ENCODE measurements at places on chromosomes 16 and 17.

DNA sequence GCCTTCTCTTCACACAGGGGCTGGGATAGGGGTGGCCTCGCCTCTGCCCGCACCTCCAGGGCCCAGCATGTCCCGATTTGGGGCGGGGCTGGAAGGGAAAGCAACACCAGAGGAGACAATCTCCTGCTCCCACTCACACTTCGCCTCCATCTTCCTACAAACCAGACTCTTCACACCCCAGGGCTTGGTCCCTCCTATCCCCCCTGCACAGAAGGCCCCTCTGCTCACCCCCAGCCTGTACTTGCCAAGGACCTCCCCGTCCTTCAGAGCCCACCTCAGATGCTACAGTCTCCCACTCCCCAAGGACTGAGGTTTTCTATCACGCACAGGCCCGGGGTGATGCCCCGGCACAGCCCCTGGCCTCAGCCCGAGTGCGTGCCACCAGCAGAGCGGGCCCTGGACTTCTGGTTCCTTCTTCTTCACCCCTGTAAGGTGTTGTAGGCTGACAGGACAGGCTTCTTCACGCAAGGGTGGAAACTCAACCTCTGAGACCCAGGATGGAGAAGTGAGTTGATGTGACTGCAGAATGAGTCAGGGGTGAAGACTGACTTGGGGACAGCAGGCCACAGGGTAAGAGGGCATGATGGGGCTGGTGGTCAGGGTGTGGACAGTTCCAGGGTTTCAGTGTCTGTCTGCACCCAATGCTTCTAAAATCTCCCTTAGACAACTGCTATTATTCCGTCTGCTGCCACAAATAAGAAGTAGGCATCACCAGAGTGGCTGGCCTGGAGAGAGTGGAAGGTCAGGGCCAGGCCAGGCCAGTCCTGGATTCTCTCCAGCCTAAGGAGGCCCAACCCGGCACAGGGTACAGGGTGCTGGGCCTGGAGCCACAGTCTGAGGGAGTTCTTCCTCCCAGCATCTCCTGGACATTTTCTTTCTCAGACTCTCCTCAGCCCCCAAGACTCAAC lies 2.5 kb downstream of the ITGAE start:
- no peak for DNase-seq

DNA sequence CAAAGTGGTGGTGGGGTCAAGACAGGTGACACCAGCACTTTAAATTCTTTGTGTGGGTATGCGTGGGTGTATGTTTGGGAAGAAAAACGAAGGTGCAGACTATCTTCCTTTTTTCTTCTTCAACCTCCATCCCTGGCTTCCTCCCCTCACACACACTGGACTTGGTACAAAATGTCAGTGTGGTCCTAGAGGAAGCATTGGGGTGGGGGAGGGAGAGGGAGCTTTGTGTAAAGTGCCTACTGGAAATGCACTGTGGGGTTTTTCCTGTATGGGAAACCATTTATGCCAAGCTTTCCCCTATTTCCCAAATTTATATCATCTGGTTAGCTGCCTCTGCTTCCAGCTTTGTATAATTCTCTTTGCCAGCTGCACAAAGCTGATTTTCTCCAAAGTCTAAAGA lies 44.4 kb downstream of the SLFN12L start:
- no peak for DNase-seq

DNA sequence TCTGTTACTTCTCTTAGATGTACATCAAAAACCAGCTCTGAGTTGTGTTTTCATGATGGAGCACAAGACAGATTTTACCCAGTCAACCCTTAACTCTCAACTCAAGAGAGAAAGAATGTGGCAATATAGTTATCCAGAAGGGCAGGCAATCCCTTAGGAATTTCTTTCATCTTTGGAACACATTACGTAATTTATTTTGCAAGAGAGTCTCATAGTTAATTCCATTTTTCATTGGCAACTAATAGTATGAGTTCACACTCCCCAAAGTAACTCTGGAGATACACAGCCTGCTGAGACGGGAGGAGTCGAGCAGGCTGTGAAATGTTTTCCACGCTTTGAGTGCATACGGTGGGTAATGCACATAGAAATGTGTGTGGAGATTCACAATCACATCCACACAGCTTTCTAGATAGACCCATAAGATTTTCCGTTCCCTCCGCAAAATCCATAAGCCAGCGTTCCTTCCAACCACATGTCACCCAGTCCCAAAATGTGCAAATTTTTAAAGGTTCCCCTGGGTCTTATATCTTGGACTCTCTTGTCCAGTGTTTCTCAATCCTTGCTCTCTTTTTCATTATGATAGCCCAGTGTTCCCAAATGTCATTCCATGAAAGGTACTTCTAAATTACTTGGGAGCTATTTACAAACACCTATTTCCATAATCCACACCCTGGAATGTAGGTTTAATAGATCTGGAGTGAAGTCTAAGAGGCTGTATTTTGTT lies 8.4 kb upstream of the CDRT4 start:
- DNase-seq = no peak

GRCh38 chr17:489758-490329 lies 137.2 kb upstream of the RPH3AL start:
- no peak for DNase-seq

DNA sequence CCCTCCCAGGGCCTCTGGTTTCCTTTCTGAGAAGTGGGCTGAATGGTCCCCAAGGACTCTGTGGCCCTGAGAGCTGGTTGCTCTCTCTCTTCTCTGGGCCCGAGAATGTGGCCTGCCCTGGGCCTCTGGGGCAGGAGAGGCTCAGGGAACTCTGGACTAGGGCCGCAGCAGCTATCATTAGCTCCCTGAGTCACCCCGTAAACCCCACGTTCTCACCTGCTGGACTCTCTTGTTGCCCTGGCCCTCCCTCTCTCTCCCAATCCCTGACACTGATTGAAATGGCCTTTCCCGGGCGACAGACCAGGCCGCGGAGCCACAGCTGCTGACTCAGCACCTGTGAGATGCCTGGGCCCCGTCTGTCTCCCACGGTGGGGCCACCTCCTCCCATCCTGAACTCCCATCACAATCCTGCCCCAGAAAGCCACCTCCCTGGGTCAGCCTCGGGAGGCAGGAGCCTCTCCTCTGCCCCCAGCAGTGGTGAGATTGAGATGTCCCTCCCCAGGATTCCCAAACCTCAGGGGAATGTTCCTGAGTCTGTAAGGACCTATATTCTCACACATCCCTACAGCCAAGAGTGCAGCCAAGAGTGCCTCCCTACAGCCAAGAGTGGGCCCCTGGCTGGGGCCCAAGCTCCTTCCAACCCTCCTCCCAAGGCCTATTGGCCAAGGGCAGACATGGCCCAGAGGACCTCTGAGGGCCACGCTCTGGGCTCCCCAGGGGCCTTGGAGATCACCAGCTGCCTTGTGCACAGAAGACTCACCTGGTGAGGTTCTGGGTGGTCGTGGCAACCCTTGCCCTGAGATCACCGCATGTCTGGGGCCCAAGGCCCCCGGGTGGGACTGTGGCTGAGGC lies 470 bp downstream of the TRPV3 start:
- DNase-seq = no peak

DNA sequence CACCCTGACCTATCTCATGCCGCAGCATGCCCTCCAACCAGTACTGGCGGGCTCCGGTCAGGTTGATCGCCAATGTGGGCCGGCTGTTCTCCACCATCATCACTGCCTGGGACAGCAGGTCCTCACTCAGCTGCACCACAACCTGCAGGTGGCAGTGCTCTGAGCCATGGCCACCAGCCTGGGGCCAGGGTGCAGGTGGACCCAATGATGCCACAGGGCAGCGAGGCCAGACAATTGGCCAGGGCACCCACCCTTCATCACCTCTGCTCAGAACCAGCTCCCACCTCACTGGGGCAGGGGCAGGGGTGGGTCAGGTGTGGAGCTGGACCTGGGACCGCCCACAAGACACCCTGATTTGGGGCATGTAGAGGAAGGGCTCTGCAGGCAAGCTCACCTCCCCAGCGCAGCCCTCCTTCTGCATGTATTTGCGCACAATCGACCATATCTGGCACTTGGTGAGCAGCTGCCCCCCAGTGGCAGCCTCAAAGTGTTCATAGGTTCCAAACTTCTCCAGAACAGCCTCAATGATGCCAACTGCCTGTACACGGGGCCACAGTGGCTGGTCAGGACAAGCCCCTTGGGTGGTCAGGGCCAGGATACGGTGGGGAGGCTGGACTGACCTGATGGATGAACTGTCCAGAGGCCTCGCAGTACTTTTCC lies 4.2 kb downstream of the MATCAP1 start:
- DNase-seq = no peak

GRCh38 chr17:50190603-50191358 lies 10.7 kb downstream of the COL1A1 start:
- no peak for DNase-seq

GRCh38 chr17:45171338-45172231 lies 9.9 kb downstream of the HEXIM2 start:
- DNase-seq = no peak

- no peak for DNase-seq
Observed at GRCh38 chr16:47258874-47259461, 115.2 kb upstream of the NETO2 start.

- no peak for DNase-seq
Observed at GRCh38 chr17:63096426-63096825, 130.4 kb downstream of the TANC2 start.

GRCh38 chr17:7940743-7941142 lies 8.7 kb downstream of the CNTROB start:
- no peak for DNase-seq

DNA sequence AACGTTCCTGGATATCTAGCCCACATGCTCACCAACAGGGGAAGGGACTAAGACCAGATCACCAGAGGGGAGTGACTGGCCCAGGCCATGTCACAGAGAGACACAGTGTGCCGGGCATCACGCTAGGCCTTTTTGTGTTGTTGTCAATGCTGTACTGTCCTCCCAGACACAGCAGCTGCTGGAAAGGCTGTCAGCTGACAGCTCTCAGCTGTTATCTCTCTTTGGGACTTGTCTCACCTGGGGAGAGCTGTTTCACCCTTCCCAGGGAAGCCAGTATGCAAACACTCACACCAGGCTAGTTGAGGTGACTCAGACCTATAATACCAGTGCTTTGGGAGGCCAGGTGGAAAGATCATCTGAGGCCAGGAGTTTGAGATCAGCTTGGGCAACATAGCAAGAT lies 19.4 kb downstream of the UNC45B start:
- no peak for DNase-seq

DNA sequence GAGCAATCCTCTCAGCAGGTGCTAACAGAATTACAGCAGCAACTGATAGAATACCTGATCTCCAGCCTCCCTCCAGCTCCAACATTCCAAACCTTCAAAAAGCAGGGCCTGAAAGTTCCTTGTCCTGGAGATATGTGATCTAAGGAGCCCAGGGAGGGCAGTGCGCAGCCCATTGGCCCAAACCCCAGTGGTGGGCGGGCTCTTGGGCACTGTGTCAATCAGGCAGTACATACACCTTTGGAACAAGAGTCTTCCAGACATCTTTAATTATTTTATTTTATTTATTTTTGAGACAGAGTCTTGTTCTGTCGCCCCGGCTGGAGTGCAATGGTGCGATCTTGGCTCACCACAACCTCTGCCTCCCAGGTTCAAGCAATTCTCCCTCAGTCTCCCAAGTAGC lies 24.2 kb downstream of the SLC12A3 start:
- no peak for DNase-seq

GRCh38 chr17:66552371-66552770 lies 250.0 kb downstream of the PRKCA start:
- DNase-seq = no peak

- no peak for DNase-seq
Observed at GRCh38 chr17:17060001-17060922, 18.0 kb downstream of the MPRIP start.

DNA sequence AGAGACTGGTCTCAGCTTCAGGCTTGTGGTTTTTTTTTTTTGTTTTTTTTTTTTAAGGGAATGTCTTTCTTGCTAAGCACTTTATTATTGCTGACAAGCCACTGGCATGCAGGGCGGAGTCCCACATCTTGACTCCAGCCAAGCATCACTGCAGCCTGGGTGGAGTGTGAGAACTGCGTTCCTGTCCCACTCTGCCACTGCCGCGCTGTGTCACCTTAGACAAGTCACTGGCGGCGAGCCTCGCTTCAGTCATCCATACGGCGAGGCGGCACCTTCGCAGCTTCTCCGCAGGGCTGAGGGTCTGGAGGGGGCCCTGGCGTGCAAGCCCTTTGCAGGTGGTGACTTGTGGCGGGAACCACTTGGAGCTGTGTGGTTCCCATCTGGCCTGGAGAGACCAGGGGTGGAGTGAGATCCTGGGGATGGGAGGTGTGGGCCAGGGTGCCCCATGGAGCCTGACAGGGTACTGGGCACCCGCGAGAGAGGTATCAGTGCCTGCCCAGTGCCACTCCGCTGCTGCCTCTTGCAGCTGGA lies 99.1 kb upstream of the CIBAR2 start:
- DNase-seq = no peak

- DNase-seq = no peak
Observed at GRCh38 chr17:65287040-65287439, 149.9 kb downstream of the RGS9 start.

- no peak for DNase-seq
Observed at GRCh38 chr17:76626442-76626841, 17.1 kb downstream of the ST6GALNAC1 start.

GRCh38 chr17:73058022-73058421 lies 34.5 kb downstream of the SLC39A11 start:
- no peak for DNase-seq

- no peak for DNase-seq
Observed at GRCh38 chr17:75440738-75441448, 15.5 kb upstream of the TMEM94 start.

GRCh38 chr16:84930298-84931106 lies 80.8 kb downstream of the ZDHHC7 start:
- DNase-seq = no peak

DNA sequence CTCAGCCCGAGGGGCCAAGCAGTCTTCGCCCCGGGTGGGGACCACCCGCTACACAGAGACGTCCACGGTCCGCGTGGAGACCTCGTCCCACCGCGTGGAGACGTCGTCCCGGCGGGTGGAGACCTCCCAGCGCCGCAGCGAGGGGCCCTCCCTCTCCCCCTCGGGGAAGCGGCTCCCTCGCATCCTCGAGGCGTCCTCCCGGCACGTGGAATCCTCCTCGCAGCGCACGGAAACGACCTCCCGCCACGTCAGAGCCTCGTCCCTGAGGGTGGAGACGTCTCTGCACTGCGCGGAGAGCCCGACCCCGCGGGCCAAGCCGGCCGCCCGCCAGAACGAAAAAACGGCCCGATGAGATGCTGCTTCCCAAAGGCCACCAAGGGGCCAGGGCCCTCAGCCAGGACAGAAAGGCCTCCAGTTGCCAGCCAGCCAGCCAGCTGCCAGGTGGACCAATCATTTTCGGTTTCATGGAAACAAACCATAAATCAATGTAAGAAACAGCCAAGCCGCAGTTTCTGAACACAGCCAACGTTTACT lies 424 bp downstream of the C17orf100 start:
- DNase-seq = no peak

- no peak for DNase-seq
Observed at GRCh38 chr17:17508646-17509591, 12.7 kb upstream of the RASD1 start.

DNA sequence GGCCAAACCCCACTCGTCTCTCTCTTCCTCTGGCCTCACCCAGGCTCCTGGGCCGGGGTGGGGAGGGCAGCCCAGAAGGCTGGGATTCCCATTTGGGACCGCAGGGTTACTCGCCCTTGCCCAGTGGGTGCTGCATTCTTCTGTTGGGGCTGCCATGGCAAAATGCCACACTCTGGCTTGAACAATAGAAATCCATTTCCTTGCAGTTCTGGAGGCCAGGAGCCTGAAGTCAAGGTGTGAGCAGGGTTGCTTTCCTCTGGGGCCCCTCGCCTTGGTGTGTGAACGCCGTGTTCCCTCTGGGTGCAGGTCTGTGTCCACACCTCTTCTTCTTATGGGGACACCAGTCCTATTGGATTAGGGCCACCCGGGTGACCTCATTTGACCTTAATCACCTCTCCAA lies 105.8 kb upstream of the GSE1 start:
- DNase-seq = no peak

All from cortex of kidney (tissue), 1 donor.